ENCODE measurements at places on chromosomes 7 and 10. TPM values are rescaled to one million over a fixed set of nuclear protein-coding genes. Genes with fewer than 3 reads are reported as not detected.

Gene CYP3A4
- 0.30 TPM for total RNA-seq

GRCh38 chr10:78279756-78280155 lies 246.1 kb downstream of the RPS24 start:
- no peak for DNase-seq

Gene HOXA5
- total RNA-seq: 0.40 TPM

DNA sequence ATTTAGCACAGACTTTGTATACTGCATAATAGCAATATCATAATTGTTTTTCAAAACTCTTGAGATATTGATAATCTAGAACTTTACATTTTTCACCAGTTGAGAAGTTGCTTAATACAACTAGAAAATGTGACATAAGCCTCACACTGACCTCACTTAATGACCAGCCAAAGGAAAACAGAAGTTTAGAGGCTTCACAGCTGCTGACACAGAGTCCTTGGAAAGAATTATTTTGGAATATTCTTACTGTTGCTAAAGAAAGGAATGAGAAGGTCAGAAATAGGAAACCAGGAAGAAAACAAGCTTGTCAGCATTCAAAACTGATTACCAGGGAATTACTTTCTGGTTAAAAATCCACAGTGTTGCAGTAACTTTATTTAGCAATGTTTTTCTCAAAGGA lies 35.5 kb upstream of the WASL start:
- peak; percentile 32 for DNase-seq

Gene HNRNPH3
- 114 TPM for total RNA-seq

GRCh38 chr7:35819954-35820703 lies 19.3 kb downstream of the SEPTIN7 start:
- no peak for DNase-seq

DNA sequence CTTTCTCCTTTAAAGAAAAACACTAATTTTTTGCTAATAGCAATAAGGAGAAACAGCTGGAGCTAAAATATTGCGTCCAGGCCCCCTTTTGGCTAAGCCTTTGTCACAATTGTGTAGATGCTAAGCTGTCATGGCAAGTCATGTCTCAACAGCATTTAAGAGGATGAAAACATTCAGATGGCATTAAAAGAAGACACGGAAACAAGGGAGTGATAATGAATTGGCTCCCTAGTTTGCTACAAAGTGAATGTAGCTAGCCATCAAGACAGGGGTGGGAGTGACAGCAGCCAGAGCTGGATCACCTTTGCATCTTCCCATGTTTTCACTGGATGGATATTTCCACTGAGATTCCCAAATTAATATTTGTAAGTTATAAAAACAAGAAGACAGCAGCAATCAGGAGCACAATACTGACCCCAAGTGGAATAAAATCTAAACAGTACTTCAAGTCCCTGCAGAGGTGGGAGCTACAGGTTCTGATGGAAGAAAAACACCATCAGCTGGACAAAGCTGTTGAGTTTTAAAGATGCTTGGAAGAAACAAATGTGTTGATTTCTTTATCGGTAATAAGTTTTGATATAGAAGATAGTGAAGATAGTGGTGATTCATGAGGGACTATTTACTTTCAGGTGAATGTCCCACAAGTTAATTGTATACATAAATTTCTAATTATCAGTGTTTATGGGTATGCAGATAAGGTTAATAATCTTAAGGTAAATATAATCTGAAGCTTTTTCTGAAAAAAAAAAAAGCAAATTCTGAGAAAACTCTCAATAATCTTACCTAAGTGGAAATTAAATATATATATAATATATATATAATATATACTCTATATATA lies 129.4 kb downstream of the SLC16A9 start:
- DNase-seq: no peak

Gene TRIM50
- 0.34 TPM for total RNA-seq

Gene SEMA3A
- 2.3 TPM for total RNA-seq

DNA sequence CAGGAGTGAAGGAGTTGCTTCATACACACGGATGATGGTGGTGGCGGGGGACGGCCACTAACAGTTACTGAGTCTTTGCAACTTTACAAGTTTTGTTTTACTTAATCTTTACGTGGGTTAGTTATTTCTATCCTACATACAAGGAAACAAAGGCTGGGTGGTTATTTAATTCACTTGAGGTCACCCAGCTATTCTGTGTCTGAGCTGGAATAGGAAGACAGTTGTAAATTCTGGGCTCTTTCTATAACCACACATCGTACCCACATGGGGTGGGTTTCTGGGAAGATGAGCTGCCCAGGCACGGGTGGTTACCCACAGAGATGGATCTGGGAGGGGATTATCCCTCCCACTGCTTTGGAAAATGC lies 137.9 kb downstream of the ANLN start:
- DNase-seq: no peak

GRCh38 chr10:114537736-114538135 lies 120.3 kb downstream of the ABLIM1 start:
- DNase-seq: no peak

Gene CYP3A5
- 34.5 TPM for total RNA-seq

Gene SKIDA1
- total RNA-seq: 3.7 TPM

DNA sequence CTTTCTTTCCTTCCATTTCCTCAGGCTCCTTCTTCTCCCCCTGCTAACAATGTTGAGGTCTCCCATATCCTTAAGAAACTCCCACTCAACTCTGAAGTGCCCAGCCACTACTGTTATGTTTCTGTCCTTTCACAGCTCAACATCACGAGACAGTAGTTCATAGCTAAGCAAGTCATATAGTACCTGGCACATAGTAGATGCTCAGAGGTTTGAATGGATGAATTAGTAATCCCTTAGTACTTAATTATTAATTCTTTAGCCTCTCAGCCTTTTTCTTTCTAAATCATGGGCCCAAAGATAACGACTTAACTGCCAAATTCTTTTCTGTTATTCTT lies 22.6 kb downstream of the CSGALNACT2 start:
- no peak for DNase-seq

- no peak for DNase-seq
These were observed 60.2 kb downstream of the CALML3 start for GRCh38 chr10:5584895-5585516.

Gene IGFBP1
- total RNA-seq: 28.4 TPM

GRCh38 chr7:21624320-21624719 lies 81.5 kb downstream of the DNAH11 start:
- DNase-seq: no peak

DNA sequence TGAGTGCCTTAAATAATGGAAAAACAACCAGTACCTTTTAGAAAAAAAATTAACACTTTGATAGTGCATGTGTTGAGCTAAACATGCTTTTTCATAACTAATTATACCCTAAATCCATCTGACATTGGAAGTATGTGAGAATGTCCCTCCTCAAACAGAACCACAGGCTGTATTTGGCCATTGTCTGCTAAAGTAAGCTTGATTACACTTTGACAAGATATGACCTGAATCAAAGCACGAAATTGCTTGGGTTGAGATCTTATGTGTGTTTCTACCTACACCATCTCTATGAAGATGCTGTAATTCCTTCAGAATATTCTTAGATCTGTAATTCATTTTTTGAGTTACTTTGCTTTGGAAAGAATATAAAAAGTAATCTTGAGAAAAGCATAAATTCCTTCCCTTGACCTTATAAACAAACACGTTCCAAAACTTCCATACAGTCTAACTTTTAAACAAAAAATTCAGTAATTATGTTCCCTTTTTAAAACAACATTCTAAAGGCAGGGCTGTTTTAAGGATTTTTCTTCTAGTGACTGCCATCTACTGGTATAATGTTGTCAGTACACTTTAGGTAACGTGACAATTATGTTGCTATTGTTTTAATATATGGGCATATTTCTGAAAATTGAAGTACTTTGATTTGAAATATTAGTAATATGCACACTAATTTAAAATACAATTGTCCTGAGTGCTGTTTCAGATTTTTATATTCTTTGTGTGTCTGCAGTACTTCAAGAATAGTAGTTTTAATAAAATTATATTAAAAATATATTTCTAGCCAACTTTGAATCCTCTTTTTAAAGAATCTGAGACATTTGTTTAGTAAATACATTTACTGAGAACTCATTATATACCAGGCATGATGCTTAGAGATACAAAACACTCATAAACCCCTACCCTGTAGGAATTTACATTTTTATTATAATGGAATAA lies 20.9 kb downstream of the CD36 start:
- no peak for DNase-seq

DNA sequence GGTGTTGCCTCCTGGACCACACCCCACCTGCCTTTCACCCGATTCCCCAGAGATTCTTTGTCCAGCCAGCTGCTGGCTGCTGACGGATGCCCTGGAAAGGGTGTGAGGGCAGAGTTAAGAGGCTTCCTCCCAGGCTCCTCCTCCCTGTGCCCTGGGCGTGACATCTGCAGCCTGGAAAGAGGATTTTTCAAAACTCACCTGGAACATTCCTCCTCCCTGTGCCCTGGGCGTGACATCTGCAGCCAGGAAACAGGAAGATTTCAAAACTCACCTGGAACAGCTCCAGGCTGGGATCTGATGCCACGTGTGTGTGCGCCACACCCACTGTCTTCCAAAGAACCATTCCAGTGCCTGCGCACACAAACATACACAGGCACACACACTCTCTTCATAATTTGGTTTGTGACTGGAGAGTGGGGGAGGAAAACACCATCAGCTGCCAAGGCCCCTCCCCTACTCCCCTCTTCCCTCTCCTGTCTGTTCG lies 5.2 kb downstream of the MARVELD1 start:
- peak; percentile 71 for DNase-seq

DNA sequence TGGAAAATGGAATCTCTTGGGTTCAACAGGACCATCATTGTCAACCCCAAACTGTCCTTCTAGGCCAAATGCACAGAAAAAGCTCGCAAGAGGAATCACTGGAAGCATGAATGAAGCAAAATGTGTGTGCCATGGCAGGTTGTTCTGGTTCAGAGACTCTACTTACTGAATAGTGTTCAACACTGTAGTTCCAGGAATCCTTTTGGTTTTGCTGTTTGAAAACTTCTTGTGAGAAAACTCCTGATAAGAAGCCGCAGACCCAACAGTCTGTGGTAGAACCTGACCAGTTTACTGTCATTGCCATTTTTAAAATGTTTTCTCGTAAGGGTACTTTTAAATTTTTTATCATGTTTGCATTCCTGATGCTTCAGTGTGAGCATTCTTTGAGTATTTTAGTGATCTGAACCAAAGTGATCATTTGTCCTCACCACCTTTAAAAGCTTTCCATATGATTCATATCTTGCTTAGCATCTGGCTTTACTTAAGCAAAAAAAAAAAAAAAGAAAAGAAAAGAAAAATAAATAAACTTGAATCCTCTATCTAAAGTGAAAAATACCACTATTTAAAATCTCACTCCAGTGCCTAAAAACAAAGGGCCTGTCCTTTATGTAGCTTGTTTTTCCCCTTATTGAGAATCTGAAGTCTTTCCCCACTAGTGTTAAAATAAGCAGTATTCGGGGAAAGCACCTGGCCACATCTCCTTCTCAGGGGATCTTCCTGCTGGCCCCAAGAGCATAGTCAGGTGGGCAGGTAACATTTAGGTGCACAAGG lies 92.4 kb downstream of the WNT2 start:
- no peak for DNase-seq

- DNase-seq: no peak
These were observed 22.7 kb downstream of the VIM start for GRCh38 chr10:17250736-17251135.

DNA sequence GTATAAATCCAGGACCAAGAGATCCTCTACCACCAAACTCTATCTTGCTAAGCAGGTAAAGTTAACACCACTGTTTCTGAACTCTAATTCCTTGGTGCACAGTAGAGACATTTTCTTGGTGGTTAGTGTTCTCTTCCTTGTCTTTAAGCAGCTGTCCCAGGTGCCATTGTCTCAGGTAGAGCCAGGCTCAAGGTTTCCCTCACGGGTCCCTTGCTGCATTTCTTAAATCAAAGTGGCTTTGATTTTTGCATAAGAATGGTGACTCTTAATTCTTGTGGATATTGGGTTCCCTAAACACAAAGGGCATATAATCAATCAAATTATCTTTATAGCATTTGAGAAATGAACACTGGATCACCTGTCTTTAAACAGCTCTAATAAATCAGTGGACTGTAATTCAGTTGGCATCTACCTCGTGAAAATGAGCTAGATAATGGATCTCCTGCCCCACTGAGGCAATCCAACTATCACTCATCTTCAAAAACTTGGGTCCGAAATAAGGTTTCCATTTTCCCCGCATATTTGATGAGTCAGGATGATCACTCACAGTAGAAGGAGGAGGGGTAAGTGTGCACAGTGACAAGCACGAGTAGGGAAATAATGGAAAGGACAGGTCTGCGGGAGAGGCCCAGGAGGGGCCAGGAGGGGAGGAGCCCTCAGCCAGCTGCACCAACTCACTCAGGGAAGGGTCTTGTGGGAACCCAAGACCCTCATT lies 2.4 kb downstream of the ABCC2 start:
- no peak for DNase-seq

DNA sequence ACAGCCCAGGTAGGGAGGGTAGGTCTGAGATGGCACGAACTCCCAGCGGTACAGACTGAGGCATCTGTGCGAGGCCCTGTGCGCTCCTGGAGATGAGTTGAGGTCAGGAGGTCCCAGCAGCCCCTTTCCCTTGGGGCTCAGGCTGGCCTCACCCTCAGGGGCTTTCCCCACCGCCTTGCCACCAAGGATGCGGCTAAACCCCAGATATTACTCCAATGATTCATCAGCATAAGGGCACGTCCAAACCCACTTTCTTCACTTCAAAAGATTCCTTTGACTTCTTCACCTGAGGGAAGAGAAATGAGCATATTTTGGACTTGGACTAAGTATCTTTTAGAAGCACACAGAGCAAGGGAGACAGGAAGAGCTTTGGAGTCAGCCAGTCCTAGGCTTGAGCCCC lies 20.3 kb downstream of the UROS start:
- DNase-seq: no peak

DNA sequence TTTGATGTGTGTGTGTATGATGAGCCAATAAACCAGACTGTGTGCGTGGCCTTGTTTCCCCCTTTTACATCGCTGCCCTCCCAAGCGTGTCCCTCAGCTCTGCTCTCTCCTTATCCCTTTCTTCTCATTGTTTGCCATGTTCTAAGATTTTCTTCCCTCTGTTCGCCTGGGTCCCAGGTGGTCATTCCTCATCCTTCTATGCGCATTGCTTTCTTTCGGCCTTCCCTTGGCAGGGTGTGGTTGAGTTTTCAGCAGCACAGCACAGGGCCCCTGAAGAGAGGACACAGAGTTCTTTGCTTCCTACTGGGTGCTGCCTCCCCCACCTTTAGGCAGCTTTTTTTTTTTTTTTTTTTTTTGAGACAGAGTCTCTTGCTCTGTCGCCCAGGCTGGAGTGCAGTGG lies 23.1 kb downstream of the GBX1 start:
- DNase-seq: no peak

Gene SPDYE6
- total RNA-seq: not detected

DNA sequence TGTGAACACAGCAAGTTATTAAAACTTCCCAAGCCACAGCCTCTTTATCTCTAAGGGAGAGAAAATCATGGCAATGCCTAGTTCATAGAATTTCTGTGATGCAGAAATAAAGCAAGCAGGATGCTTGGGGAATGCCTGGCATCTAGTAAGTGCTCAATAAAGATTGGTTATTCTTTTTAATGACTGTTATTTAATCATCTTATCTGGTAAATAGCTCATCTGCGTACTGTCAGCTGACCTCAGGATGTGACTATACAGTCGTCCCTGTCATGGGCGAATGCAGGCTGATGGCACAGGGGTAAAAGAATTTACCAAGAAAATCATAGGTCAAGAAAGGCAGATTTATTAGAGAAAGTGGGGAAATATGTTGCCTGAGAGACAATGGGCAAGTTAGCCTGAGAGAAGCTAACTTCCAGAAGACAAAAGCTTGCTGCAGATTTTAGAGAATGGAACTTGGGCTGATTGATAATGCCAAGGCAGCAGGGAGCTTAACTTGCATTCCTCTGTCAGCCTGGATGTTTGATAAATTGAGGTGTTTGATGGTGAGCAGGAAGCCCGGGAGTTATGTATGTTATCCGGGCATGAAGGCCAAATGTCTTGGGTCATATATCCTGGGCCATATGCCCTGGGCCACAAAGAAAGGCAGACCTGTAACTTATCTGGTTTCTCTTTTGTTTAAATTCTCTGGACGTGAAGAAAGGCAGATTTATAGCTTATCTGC lies 126.0 kb downstream of the KCNMA1 start:
- DNase-seq: no peak
